ENCODE measurements at places on chromosomes 5 and 9.

- DNase-seq, result no peak
Measured at GRCh38 chr5:149060325-149060724, 2.5 kb downstream of the SH3TC2 start.

GRCh38 chr5:33330426-33330825, 110.3 kb upstream of the TARS1 start:
- no peak for DNase-seq

DNA sequence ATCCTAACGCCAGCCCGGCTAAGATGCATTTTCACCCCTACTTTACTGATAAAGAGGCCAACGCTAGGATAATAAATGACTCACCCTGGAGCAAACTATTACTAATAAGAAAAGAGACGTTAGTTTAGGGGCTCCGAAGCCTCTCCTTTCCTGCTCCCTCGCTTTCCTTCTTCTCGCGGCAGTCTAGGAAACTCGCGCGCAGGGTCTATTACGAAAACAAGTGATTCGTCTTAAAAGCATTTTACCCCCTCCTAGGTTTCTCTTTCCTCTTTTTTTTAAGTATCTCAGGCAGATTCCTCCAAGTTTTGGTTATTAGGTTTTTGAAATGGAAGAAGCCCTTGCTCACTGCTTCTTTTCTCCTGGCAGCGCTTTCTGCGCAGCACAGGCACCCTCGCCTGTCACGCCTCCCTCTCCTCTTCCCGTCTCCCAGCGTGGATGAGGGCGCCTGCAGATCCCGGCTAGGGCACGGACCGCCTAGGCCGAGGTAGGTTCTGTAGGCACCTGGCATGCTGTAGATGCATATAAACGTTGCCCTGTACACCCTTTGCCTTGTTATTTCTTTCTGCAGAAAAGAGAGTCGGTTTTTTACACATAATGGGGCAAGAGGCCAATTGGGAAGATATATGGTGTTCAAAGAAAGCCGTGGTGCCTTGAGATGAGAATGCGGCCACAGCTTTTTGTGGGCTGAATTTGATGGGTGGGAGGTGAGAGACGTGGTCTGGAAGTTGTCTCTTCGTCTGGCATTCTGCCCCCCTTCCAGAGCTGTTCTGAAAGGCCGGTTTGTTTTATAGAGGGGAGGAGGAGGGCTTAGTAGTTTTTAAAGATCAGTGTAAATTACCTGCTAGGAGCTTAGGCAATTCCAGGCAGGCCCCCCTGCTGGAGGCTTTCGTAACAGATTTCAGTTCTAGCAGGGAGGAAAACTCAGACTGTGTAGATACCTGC, 983 bp downstream of the GCNT1 start:
- no peak for DNase-seq

- no peak for DNase-seq
Measured at GRCh38 chr9:4997631-4998030, 12.6 kb downstream of the JAK2 start.

DNA sequence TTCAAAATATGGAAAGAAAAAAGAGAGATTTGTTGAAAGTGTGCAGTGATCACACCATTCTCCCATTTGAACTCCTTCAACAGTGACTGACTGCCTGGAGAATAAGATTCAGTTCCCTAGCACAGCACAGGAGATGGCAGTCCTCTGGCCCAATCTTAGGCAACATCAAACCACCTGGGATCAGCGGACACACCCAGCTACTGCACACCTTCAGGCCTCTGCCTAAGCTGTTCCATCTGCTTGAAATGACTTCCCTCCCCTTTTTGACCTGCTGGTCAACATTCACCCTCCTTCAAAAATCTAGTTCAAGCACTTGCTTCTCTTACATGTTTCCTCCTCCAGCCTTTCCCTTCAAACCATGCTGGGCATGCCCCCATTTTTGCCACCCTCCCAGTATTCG, 4.5 kb downstream of the MAPK9 start:
- DNase-seq, result no peak

GRCh38 chr9:130845901-130846481, 10.9 kb downstream of the ABL1 start:
- no peak for DNase-seq

DNA sequence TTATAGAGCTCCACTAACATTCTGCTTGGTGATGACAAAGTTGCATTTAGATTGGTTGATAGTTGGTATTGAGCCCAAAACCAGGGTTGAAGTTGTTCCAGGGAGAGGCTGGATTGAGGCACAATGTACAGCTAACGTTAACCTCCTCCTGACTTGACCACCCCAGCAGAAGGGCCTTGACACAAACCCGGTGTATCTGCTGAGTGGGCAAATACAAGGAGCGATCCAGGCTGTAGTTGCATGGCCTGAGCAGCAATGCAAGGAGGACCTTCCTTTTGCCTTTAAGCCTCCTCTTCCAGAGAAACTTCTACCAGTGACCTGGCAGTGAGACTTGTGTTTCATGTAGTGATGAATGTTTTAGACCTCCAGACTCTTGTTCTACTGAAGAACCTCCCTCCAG, 66.2 kb upstream of the GAS1 start:
- DNase-seq, result no peak

GRCh38 chr9:2787065-2787464, 56.8 kb downstream of the PUM3 start:
- no peak for DNase-seq

GRCh38 chr9:13556656-13557055, 277.2 kb upstream of the MPDZ start:
- no peak for DNase-seq

DNA sequence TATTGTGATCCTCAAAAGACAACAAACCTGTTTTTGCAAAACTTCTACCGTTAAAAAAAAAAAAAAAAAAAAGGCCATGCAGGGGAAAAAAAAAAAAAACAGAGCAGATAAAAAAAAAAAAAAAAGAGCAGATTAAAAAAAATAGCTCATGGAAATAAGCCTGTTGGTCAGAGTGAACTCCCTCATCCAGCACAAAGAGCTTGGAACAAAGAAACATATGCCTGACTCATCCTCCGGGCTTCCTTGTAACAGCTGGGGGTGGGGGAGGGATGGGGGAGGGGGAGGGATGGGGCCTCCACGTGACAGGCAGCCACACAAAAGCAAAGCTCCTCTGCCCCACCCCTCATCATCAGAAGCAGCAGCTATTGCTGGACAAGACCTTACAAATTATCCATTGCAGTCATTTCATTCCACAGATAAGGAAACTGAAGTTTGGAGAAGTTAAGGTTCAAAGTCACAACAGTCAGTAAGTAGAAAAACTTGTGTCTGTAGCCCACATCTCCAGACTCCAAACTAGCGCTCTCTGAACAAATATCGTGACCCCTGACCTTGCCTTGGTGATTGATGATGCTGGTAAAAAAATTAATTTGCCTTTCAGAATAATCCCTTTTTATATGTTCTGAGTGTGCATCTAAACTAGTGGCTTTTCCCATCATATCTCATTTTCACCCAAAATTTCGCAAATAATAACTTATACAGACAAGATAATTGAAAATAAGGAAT, 38.9 kb downstream of the SLC35D2 start:
- DNase-seq, result no peak

GRCh38 chr9:107455425-107456135, 34.0 kb downstream of the KLF4 start:
- no peak for DNase-seq

DNA sequence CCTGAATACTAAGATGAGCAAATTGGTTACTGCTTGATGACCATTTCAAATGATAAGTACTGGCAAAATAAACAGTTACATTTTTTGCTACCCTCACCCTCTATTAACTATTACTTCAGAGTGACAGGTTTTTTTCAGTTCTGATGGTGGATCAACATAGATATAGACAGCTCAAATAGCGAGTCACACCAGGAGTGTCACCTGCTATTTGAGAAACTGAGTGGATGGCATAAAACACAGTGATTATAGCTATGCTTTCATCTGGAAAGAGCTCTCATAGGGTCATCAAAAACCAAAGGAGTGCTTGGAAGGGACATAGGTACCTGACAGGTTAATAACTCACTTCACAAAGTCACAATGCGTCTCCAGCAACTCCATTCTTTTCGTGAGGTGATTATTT, 244.5 kb upstream of the C9orf72 start:
- no peak for DNase-seq

DNA sequence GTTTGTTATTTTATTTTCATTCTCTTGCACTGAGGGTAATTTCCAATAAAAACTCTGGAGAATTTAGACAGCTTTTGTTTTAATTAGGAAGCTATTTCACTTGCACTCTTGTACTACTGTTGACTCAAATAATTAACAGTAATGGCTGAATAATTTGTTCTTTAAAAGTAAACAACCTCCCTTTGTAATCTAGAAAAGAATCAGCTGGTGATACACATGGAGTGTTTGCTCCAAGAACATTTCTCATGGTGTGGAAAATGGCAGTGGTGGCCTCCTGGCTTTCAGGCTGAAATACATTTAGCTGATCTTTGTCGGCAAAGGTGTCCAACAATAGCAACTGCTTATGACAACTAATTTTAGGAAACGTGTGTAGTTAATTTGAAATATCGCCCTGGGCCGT, 129.4 kb downstream of the C9orf152 start:
- DNase-seq, result no peak

DNA sequence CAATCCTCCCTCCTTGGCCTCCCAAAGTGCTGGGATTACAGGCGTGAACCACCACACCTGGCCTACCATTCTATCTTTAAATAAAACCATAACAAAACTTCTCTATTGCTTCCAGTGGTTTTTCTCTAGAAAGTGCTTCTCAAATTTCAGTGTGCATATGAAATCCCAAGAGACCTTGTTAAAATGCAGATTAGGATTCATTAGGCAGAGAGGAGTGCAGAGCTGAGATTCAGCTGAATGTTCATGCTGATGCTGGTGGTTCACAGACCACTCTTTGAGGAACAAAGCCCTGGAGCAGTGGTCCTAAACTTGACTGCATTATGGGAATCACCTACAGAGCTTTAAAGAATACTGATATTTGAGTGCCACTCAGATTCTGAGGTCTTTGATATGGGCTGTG, 28.2 kb downstream of the CARD6 start:
- DNase-seq, result no peak

DNA sequence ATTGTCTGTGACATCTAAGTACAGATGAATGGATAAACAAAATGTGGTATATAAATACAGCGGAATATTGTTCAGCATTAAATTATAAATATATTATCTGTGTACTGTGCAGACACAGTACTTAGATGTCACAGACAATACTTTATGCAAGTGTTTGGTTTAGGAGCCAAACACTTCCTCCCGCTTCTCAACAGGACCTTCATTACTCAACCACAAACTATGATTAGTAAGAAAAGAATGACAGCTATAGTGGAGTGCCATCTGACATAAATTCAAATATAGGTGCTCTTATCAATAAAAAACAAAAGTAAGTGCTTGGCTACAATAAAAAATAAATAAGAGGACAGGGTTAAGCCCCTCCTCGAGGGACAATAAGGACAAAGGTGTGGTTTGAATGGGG, 38.9 kb upstream of the STX17 start:
- no peak for DNase-seq

- no peak for DNase-seq
Measured at GRCh38 chr5:167936022-167936421, 355.4 kb upstream of the WWC1 start.

DNA sequence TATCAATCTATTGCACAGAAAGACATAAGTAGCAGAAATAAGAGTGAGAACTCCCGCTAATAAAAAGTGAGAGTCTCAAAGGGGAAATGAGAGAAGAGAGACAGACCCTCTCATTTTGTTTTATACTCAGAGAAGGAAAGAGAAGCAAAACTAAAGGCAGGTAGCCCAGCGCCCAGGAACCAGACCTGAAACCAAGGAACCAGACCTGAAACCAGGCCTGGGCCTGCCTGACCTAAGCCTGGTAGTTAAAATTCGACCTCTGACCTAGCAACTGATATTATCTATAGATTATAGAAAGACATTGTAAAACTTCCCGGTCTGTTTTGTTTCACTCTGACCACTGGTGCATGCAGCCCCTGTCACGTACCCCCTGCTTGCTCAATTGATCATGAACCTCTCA, 134.5 kb upstream of the SEMA6A start:
- DNase-seq, result no peak

DNA sequence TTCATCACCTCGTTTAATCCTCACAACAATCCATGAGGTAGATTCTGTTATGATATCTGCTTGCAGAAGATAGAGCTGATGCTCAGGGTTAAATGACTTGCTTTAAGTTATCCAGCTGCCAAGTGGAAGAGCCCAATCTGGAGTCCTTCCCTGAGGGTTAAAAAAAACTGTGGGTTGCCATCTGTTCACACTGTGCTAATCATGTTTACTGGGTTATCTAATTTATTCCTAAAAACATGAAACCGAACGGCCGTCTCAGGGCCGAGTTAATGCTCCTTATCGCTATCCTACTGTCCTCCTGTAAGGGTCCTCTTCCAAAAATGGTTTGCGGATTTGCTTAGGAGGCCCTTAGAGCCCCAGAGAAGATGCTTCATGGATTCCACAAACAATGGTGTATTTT, 153.3 kb downstream of the YIPF5 start:
- no peak for DNase-seq

DNA sequence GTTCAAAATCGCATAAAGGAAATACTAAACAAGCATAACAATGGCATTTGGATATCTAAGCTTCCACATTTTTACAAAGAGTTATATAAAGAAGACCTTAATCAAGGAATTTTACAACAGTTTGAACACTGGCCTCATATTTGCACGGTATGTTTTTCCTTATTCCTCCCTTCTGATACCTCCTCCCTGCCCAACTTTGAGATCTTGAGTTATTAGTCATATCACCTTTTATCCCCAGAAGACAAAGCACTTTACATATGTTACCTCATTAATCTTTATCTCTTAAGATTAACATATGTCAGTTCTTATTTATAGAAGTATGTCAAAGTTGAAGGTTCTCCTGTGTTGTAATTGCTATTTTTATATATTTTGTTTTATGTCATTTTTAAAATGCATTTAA, 29.8 kb downstream of the TDRD7 start:
- DNase-seq, result no peak

GRCh38 chr5:36691696-36692371, 85.4 kb downstream of the SLC1A3 start:
- DNase-seq, result no peak
